ENCODE measurements at places on chromosomes 1 and 21.

- DNase-seq: peak; percentile 34
Measured at GRCh38 chr1:26677306-26678115, 18.3 kb upstream of the ARID1A start.

DNA sequence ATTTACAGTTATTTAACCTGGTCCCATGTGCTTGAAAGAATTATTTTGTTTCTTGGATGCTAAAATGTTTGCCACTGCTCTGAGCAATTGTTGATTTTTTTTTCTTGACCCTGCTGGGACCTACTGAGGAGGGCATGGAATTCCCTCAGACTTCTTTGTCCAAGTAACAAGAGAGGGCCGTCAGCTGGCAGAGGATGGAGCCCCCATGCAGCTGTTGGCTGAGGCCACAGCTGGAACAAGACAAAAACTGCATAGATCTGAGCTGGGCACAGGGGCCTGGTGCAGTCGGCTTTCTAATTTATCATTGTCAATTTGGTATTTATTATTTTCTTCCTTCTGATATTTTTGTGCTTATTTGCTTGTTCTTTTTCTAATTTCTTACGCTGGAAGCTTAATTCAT, 39.6 kb upstream of the ABCG1 start:
- no peak for DNase-seq

DNA sequence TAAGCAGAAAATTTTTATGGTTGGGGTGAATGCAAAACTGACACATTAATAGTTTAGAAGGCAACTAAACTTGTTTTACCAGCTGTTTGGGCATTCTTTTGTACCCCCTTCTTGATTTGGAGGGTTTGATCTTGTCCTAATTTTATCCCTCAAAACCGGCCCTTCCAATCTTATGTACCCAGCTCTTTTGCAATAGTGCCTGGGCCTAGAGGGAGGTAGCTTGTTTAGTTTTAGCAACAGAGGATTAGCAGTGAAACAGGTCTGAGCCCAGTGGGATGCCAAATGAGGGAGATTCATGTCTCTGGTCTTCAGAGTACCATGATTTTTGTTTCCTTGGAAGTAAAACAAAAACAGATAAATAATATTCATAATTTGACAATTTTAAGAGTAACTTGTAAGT, 45.1 kb downstream of the CRP start:
- DNase-seq: no peak

- no peak for DNase-seq
Measured at GRCh38 chr1:204076891-204077290, 4.0 kb downstream of the SOX13 start.

DNA sequence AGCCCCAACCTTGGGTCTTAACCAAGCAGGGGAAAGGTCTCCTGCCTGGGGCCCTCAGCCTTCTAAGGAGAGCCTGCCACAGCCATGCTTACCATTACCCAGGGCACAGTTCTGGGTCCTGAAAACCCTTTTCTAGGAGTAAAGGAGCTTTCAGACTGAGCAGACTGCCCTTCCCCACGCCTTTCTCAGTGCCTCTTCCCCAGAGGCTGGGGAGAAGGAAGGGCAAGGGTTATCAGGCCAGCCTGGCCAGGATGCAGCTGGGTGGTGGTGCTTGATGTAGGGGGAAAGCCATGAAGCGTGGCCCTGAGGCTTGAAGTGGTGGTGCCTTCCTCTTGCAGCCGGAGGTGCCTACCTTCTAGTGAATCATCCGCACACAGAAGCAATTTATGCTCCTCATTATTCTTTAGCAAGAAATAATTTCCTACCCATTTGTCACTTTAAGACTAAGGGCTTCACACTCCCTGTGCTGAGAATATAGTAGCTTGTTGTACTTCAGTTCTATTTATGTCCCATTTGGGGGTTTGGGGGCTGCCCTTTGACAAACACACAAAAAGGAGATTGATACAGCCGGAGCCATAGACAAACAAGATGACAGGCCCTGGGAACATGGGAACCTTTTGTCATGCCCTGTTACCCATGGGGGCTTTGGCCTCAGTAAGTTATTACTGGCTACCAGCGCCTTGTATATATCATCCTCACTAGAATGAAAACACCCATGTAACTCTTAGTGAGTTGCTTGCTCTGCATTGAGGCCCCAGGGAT, 40.7 kb downstream of the MAN1C1 start:
- no peak for DNase-seq

DNA sequence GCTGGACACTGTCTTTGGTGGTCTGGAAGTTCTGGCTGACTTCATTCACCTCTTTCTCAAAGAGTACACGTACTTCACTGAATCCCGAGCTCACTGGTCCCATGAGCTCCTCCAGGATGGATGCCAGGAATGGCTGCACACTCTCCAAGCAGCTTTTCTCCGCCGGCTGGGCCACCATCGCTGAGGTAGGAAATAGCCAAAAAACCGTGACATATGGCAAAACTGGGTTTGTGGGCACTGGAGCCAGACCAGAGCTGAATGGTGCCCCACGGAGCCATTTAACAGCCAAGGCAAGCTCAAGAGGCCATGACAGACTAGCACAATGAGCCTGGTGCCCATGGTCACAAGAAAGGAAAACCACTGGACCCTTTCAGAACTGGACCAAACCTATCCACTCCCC, 64.0 kb upstream of the EDEM3 start:
- DNase-seq: no peak

DNA sequence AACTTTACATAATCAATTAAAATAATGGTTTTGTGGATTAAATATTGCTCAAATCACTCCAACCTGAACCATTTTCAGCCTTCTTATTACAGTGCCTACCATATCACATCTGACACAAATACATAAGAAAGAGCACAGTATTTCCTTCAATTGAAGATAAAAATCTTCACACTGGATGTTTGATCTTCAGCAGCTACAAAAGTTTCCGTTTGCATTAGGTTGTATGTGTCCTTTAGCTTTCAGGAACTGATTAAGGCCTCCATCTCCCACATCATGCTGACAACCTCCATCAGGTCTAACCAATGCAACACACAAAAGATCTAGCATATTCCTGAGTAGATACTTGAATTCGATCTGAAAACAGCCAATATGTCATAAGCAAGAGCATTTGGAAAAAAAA, 195.1 kb upstream of the NR5A2 start:
- DNase-seq: no peak

DNA sequence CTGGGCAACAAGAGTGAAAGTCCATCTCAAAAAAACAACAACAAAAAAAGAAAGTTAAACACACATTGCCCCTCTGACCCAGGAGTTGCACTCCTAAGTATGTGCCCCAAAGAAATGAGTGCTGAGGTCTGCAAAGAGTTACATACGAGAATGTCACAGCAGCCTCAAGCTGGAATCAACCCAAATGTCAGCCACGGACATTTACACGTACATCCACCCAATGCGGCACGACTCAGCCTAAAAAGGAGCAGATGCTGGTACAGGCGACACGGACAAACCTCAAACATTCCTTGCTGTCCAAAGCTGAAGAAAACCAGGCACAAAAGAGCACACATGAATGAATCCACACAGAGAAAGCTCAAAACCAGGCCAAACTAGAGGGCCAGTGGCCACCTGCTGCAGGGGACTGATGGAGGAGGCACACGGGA, 46.8 kb upstream of the ECE1 start:
- DNase-seq: no peak

GRCh38 chr21:43815991-43816390, 26.6 kb downstream of the RRP1 start:
- DNase-seq: no peak

- DNase-seq: no peak
Measured at GRCh38 chr1:51231120-51231519, 5.0 kb upstream of the RNF11 start.

- no peak for DNase-seq
Measured at GRCh38 chr1:241999026-241999425, at the start of gene MAP1LC3C. MAP1LC3C (minus strand) TSS chr1:241999098; CDS start chr1:241999008, 90 bp downstream.

DNA sequence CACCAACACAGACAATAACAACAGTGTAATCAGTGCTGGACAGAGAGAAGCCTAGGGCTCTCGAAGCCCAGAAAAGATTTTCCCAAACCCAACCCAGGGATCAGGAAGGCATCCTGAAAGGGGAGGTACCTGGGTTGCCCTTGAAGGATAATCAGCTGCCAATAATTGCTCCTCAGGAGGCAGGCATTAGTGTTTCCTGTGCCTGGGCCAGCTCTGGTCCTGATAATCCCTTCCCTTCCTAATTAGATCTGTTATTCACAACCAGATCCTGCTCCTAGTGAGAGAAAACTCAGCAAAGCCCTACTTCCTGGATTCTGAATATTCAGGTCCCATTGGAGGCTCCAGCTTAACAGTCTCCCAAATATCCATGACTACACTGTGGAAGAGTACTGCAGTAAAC, 117.4 kb downstream of the DMRTA2 start:
- no peak for DNase-seq

DNA sequence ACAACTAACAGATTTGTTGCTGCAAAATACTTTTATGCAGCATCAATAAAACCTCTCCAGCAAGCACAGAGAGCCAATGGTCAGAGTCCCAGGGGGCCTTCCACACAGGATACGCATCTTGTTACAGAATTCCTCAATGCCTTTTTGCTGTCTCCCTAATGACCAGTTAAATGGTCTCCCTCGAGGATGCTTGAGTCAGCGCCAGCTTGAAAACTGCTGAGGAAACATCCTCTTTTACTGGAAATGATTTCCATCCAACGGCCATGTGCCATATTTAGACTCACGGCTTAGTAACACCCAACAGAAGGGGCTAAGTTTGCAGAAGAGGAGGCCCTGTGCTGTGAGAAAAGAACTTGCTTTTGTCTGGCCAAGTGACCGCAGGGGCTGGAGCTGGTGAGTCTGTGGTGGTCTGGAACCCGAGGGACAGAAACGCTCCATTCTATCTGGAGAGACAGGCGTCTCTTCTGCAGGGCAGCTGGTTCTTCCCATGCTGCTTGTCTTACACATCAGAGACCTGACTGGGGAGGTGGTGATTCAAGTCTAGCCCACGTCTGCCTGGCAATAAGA, 496.4 kb downstream of the SETD4 start:
- peak; percentile 92 for DNase-seq

DNA sequence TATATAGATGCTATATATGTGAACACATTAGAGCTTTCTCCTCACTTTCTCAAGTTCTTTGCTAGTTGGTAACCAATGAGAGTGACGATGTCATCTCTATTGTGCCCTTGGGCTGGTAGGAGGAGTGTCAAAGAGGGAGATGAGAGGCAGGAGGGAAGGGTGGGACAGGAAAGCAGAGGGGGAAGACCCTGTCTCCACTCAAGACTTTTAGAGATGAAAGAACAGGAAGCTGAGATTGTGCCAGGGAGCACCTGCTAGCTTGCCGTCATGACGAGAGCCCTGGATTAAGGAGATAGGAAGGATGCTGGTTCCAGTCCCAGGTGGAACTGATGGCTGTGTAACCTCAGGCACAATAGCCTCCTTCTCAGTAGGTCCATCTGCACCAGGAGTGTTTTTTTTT, 16.7 kb downstream of the CNR2 start:
- DNase-seq: no peak

DNA sequence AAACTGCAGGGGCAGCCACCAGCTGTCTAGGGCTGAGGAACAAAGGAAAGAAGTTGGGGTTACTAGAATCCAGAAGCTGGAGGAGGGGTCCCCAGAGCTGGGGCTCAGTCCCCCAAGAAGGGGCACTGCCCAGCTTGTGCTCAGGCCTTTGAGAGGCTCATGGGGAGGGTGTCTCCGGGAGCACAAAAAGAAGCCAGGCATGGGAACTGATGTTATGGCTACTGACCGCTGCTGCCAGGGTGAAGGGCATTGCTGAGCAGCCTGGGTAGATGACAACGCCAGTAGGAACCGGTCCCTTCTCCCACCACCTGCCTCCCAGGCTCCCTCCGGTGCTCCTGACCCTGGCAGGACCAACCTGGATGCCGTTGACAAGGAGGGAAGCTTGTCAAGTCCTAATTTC, 762.5 kb upstream of the TPTE start:
- no peak for DNase-seq

GRCh38 chr1:215276582-215276981, 194.0 kb downstream of the KCNK2 start:
- no peak for DNase-seq

- DNase-seq: peak; percentile 99
Measured at GRCh38 chr1:184296466-184297243, 90.2 kb upstream of the C1orf21 start.

- no peak for DNase-seq
Measured at GRCh38 chr21:21076491-21076890, 78.3 kb downstream of the NCAM2 start.

- no peak for DNase-seq
Measured at GRCh38 chr21:17429936-17430335, 82.9 kb upstream of the CXADR start.

- DNase-seq: peak; percentile 61
Measured at GRCh38 chr1:235821361-235821981, 45.2 kb downstream of the LYST start.

- DNase-seq: no peak
Measured at GRCh38 chr21:34926803-34927467, 122.2 kb downstream of the RUNX1 start.

- no peak for DNase-seq
Measured at GRCh38 chr1:221025501-221025900, 146.3 kb downstream of the HLX start.

- no peak for DNase-seq
Measured at GRCh38 chr1:208242941-208243526, 1.1 kb downstream of the PLXNA2 start.

GRCh38 chr1:15584489-15585363, at the start of gene AGMAT:
AGMAT (minus strand) TSS chr1:15585051; CDS start chr1:15584967, 84 bp downstream.
- DNase-seq: peak; percentile 17

- no peak for DNase-seq
Measured at GRCh38 chr1:205432116-205432515, 10.3 kb upstream of the LEMD1 start.

DNA sequence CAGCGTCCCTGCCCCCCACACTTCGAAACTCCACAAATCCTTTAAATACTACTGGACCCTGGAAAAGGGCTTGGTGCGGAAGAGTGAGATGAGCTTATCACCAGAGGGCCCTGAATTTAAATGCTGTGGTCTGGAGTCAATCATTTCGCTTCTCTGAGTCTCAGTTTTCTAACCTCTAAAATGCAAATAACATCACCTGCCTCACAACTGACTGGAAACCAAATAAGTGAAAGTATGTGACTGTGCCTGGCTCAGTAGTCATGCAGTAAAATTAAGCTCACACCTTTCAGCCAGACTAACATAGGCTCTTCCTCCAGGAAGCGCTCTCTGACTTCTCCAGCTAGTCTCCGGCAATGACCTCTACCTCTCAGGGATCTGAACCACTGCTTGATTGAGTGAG, 4.2 kb downstream of the GJA4 start:
- DNase-seq: no peak

- no peak for DNase-seq
Measured at GRCh38 chr1:152514715-152515433, 592 bp downstream of the CRCT1 start.

Data from brain microvascular endothelial cell (primary cell).